ENCODE measurements at places on chromosomes 11 and 22.

- no peak for DNase-seq
Observed at GRCh38 chr11:2677127-2677526, 22.7 kb downstream of the KCNQ1OT1 start.

GRCh38 chr11:134050541-134051383, 18.1 kb upstream of the JAM3 start:
- DNase-seq, result peak; percentile 90

GRCh38 chr11:132782102-132782501, 750.2 kb downstream of the OPCML start:
- DNase-seq, result peak; percentile 86

DNA sequence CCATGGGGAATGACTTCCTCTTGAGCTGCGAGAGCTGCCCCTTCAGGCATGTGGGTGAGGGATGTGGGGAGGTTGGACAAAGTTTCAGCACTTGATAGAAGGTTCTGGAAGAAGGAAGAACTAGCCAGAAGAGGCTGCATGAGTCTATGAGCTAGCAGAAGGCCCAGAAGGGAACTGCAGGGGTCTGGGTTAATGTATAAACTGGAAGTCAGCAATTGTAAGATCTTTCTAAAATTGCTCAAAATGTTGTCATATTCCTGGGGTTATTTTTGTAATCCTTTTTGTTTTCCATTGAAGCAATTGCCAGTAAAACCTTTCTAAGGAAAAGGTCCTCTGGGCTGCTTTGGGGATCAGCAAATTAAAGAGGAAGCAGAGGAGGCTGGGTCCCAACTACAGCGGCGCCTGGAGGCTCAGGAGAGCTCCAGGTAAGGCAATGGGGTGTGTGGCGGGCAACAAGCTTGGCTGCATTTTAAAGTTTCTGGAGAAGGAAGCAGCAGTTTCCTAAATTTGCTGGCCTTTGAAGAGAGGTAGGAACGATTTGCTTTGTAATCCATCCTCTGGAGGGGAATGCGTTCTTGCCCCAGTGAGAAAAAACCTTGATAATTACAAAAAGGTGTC, 29.2 kb downstream of the ADAMTS15 start:
- DNase-seq, result no peak

DNA sequence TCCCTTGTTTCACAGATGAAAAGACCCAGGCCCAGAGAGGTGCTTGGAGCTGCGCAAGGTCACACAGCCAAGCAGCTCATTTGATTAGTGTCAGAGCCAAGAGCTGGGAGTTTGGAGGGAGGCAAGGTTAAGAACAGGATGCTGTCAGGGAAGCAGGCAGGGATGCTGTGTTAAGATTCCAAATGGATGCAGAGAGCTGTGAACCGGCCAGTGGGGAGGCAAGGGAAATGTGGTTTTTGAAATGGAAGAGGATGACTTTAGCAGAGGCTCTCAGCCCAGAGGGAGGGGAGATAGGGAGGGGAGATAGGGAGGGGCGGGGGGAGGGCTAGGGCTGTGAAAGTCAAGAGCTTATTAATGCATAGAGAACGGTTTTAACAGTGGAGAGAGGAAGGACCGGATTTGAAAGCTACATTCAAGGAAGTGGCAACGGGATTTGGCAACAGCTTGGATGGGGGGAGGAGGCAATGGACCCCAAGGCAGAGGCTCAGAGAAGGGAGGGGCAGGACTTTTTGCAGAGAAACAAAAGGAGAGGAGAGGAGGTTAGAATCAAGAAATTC, 13.0 kb downstream of the RTN4RL2 start:
- no peak for DNase-seq

DNA sequence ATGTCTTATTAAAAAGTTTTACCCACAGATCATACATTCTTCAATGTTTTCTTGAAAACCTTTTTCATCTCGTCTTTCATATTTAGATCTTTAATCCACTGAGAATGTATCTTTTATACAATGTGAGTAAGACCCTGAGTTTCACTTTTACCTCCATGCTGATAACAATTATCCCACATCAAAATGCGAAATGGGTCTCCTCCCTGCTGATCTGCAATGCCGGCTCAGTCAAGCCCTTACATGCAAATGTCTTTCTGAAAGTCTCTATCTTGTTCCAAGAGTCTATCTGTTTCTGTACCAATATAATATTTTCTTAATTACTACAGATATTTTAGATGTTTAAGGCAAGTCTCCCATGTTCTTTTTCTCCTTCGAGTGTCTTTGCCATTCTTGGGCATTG, 50.9 kb downstream of the CDON start:
- no peak for DNase-seq

DNA sequence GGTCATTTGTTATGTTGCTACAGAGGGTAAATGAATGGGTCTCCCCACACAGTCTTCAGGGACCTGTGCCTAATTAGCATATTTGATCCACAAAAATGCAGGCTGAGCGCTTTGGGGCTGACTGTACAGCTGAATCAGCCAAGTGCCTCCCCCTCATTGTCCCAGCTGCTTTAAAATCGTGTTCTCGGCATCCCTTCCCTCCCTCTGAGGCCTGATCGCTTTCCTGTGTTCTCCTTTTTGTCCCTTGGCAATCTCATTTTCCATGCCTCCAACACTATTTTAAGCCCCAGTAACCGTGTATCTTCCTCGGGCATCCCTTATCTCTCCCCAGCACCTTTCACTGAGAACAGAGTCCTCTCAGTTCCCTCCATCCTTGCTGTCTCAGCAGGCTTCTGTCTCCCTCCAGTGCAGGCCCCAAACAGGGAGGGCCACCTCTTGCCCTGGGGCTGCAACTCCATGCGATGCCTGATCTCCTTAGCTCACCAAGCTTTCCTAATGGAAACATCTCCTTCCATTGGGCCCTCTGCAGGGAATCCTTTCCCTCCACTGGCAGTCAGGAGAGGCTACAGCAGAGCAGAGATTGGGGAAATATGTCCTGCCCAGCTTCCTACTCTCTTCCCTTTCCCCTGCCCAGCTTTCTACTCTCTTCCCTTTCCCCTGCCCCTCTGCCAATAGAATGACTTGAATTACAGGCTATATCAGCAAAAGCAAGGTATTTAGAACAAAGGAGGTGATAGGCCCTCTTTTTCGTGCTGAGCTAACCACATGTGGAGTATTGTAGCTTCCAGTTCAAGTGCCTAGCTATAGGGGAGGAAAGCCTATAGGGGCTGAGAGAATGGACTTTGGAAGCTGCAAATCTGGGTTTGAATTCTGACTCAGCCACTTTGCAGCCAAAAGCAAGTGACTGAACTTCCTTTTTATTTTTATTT, 13.8 kb downstream of the UQCR10 start:
- DNase-seq, result no peak

DNA sequence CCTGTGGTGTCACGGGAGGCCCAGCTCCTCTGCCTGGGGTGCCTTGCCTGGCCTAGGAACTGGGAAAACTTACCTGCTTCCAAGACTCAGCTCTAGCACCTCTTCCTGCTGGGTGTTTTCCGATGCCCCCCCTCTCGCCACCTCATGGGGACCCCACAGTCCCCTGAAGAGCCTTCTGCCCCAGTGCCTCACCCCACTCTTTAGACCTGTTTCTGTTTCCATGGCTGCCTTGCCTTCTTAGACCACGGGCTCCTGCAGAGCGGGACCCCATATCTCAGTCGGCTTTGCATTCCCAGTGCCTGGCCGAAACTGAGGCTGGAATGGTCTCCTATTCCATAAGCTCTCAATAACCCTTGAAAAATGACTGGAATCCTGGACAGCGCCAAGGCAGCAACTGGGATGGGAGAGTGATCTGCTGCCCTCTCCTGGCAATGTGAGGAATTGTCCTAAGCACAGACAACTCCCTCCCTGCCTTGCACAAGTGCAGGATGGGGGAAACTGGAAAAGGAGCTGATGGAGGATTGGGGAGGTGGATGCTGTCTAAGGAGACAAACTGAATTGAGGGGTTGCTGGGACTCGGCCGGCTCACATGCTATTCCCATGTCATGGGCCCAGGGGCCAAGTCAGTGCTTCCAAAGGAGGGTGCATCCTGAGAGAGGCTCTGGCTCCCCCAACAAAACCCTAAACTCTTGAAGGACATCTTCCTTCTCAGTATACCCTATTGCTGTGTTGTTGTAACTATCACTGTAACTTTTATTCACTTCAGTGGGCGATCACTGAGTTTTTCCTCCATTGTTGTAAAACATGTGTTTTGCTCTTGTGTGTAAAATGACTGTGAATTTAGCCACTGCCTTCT, 26.6 kb upstream of the IL17RA start:
- peak; percentile 66 for DNase-seq

- DNase-seq, result peak; percentile 23
Observed at GRCh38 chr22:38347944-38348750, 30.9 kb upstream of the CSNK1E start.

DNA sequence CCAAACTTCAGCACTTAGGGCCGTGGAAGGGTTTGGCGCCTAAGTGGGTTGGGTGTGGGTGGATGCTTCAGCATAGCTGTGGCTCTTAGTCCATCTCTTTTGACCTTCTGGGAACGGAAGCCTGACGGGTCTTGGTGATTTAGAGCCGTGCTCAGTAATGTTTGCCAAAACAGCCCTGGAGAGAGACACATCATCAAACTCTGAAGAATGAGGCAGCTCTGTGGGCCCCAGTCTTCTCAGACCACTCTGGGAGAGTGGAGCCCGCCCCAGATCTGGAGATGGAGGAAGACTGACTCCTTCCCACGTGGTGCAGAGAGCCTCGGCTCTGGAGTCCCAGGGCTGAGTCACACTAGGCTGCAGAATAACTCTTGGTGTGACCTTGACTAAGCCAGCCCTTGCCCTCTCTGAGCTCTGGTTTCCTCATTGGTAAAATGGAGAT, 168.9 kb downstream of the C11orf91 start:
- DNase-seq, result no peak
